Renal pelvis (tissue), 12 donors: ENCODE measurements at places on chromosomes 3 and 15. TPM values are rescaled to one million over a fixed set of nuclear protein-coding genes. Genes with fewer than 3 reads are reported as not detected.
A peak's percentile ranks its signal among the peaks of the same experiment; 100 is the strongest.

GRCh38 chr3:71578054-71578751 is 5.3 kb downstream of the FOXP1 start:
- DNase-seq, result no peak

- DNase-seq, result no peak
These were observed 819 bp upstream of the PLXNB1 start for GRCh38 chr3:48430708-48431101.

DNA sequence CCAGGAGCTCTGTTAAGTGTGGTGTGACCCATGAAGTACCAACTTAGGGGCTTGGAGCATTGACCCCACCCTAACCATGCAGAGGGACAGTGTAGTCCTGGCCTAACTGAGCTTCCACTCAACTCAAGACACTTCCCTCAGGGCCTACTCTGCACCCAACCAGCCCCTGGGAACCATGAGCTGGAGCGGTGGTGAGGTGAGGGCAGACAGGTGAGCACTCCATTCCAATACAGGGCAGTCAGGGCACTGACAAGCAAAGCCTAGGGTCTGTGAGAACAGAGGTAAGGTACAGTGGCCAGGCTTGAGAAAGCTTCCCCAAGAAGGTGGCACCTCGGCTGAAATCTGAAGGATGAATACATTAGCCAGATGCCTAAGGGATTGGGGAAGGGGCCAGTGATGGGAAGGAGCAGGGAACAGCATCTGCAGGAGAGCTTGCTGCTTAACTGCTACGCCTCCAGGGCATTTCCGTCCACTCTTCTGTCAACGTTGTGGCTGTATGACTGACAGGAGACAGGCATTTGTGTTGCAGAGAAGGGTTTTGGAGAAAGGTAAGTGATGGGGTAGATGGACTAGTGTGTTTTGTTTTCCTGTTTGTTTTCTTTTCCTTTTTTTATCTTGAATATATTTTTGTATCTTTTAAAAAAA is 243.5 kb upstream of the TRIM42 start:
- no peak for DNase-seq

DNA sequence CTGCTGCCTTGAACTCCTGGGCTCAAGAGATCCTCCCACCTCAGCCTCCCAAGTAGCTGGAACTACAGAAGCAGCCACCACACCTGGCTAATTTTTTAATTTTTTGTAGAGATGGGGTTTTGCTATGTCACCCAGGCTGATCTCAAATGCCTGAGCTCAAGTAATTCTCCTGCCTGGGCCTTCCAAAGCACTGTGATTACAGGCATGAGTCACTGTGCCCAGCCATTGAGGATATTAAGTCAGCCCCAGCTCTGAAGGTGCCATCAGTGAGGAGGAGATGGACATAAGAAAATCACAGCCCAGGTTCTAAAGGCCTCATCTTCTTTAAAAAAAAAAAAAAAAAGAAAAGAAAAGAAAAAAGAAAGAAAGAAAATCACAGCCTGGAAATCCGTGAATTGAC is 26.6 kb upstream of the PSTPIP1 start:
- no peak for DNase-seq

- no peak for DNase-seq
These were observed 38.6 kb downstream of the PDZRN3 start for GRCh38 chr3:73586190-73586589.

DNA sequence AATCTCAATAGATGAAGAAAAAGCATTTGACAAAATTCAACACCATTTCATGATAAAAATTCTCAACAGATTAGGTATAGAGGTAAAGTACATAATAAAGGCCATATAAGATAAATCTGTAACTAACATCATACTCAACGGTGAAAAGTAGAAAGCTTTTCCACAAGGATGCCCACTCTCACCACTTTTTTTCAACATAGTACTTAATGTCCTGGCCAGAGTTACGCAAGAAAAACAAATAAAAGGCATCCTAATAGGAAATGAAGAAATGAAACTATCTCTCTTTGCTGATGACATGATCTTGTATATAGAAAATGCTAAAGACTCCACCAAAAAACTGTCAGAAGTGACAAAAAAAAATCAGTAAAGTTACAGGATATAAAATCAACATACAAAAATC is 33.0 kb downstream of the THBS1 start:
- no peak for DNase-seq

DNA sequence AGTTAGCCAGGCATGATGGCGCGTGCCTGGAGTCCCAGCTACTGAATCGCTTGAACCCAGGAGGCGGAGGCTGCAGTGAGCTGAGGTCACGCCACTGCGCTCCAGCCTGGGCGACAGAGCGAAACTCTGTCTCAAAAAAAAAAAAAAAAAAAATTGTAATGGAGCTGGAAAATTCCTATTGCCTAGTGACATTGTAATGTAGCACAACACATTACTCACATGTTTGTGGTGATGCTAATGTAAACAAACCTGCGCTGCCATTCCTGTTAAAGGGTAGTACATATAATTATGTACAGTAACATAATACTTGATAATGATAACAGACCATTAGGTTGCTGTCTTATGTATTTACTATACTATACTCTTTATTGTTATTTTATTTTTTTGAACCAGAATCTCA is 39.1 kb downstream of the KNL1 start:
- DNase-seq, result no peak

GRCh38 chr3:8761866-8762265 is 7.5 kb downstream of the OXTR start:
- DNase-seq, result no peak

GRCh38 chr15:74790080-74790916 is 8.4 kb downstream of the CSK start:
- DNase-seq, result no peak

DNA sequence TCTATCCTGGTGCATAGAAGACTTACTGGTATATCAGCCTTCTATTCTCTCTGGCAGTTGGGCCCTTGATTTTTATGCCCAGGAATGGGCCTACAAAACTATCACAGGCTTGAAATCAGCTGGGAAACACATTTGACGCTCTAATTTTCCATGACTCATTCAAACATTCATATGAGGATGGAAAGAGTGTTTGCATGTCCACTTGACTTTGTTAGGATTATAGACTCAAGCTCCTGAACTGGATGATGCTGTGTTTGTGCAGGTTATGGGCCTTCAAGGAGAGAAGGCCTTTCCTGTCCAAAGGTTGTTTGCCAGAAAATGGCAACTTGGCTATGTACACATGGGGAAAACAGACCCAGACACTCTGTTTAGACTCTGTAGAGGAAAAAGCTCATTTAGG is 219.9 kb downstream of the GAP43 start:
- DNase-seq, result no peak

DNA sequence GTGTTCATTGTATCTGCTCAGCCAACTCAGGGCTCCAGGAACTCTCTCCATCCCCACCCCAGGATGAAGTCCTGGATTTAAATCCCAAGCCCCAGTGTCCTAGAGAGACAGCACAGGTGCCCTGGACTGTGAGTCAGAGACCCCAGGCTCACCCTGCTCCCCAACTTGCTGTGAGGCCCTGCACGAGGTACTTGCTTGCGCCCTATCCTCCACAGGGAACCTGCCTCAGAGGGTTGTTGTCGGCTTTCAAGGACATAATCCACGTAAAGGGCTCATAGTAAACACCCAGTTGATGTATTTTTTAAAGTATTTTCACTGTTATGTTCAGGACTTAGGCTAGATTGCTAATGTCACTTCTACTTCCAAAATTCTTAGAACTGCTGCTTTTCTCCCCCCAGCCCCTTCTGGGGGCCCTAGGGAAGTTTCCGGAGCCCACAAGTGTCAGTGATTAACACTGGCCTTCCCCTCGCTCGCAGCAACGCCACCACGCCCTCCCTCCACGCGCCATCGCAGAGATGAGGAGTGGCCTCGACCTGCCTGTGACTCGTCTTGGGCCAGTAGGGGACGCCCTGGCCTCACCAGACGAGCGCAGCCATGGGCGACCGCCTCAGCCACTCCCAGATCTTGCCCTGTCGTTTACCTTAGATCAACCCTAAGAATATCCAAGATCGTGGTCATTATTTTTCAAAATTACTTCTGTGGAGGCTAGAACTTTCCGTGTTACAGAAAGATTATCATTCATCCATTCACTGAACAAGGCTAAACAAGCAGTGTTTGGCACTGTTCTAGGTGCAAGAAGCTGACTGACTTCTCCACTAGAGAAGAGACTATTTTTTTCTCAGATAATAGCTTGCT is 6.0 kb upstream of the SRP14 start:
- DNase-seq, result peak; percentile 75

GRCh38 chr3:138914870-138915502 is 32.0 kb downstream of the FOXL2 start:
- DNase-seq, result no peak

DNA sequence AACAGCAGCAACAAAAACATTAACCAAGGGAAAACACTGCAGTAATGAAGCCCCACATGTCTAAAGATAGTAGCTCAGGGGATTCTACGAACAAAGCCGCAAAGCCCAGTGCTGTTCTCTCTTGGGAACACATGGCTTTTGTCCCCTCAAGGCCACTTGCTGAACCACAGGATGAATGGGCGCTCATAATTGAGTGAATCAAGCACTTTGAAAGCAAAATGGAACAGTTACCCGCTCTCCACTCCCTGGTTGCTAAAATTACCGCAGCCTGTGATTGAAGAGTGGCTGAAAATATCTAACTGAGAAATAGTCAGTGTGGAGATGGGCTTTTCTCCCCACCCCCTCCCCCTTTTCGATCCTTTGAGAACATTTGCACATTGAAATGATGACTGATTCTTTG is 39.6 kb downstream of the RASGRF1 start:
- no peak for DNase-seq

DNA sequence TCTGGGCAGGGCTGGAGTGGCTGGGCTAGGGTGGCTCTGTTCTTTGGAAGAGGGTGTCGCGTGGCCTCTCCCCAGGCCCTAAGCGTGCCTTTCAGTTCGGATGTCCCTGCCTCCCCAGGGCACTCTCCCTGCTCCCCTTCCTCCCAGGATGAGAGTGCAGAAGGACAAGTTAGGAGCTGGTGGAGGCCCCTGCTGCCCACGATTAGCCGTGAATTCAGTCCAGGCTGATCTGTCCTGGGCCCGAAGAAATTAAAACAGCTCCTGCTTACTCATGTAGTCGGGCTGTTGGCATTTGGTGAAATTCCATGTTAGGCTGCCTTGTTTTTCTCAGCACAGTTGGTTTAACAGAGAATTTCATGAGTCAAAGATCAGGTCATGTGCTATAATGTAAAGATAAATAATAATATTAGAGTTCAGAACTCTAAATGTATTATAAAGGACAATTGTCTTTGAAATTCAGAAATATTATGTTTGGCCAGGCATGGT is 24.5 kb downstream of the NIPA1 start:
- no peak for DNase-seq

DNA sequence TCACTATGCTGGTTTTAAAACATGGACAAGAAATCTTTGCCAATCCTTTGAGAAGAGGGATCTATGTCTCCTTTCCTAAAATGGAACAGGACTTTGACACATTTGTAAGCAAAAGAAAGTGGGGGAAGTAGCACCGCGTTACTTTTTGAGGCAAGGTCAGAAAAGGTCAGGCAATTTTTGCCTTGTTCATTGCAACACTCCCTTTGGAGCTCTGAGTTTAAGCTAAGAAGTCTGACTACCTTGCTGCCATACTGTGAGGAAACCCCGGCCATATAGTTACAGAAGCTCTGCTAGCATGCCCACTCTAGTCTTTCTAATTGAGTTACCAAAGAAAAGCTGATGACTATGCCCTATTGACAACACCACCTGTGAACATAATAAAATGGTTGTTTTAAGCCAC is 1.4 kb downstream of the FAM227B start:
- DNase-seq, result no peak

DNA sequence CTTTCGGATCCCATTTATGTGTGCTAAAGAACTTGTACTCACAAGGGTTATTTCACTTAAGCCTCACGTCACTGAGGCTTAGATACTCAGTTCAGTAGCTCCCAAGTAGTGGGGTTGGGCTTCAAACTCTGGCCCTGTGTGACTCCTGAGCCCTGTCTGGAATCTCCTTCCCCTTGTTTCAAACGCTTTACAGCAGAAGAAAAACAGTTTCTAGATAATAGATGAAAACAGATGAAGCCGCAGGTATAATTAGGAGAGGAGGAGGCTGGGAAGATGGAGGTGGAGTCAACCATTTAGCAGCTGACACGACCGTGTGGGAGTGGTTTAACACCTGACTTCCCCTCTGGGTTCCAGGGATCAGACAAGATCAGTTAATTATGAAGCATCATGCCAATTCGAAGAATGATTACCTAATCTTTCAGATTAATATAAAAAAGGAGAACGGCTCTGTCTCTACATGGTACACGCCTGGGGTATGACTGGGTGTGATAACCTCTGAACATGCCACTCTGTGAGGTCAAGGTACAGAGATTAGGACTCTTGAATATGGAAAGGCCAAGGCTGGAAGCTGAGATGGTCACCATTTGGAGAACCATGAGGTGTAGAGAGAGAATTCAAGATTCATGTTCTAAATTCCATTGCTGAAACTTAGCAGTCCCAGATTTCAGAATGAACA is 31.1 kb downstream of the TPM1 start:
- DNase-seq, result no peak

DNA sequence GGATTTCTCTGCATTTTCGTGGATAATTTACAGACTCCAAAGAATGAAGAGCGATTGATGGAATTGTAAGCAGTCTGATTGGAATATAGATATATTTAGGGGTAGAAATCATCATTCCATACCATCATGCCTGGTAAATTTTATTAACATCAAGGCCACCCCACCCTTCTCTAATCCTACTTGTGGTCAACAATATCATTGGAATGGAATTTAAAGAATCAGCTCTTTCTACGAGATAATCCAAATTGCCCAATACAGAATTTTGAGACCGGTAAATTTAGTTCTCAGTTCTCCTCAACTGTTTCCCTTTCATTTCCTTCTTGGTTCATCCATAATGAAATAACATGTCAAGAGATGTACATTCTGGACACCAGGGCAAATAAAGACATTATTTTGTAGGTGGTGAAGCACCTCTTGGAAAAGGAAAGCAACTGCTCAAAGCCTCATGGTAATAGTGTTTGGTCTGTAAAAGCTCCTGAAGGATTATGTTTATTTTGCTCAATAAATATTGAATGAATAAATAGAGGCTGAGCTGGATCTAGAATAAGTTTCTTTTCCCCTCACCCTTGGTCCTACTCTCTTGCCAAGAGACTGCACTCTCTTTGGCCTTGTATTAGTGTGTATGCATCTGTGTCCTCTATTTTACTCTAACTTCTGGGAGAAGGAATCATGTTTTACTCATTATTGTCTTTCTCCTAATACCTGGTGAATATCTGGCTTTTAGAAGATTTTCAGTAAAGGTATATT is 133.7 kb upstream of the BCL6 start:
- no peak for DNase-seq

GRCh38 chr15:34841262-34841725 is 45.9 kb upstream of the ACTC1 start:
- no peak for DNase-seq

GRCh38 chr15:101063212-101063611 is 144.1 kb downstream of the LRRK1 start:
- no peak for DNase-seq

- DNase-seq, result no peak
These were observed 85.8 kb downstream of the ATP11B start for GRCh38 chr3:182879031-182879611.

Gene GRK7
- 0.10 TPM for polyA plus RNA-seq

Gene FAN1
- polyA plus RNA-seq, result 47.3 TPM

Gene KLHDC8B
- 45.0 TPM for polyA plus RNA-seq

Gene SSUH2
- 5.3 TPM for polyA plus RNA-seq

Gene DTWD1
- 31.2 TPM for polyA plus RNA-seq

Gene SLC22A14
- 0.90 TPM for polyA plus RNA-seq

Gene LRRC31
- polyA plus RNA-seq, result 0.17 TPM

Gene CD200
- polyA plus RNA-seq, result 34.1 TPM

Gene RTP4
- polyA plus RNA-seq, result 0.73 TPM

Gene ZCWPW2
- polyA plus RNA-seq, result 1.8 TPM

Gene TGM4
- 0.05 TPM for polyA plus RNA-seq

Gene SPTBN5
- 2.9 TPM for polyA plus RNA-seq

Gene LCTL
- 0.24 TPM for polyA plus RNA-seq
